ENCODE measurements at places on chromosomes 5 and 9.

GRCh38 chr5:2047341-2047927 lies 164.7 kb upstream of the IRX4 start:
- no peak for DNase-seq

GRCh38 chr5:74503-75109 lies 17.4 kb upstream of the PLEKHG4B start:
- DNase-seq, result no peak

DNA sequence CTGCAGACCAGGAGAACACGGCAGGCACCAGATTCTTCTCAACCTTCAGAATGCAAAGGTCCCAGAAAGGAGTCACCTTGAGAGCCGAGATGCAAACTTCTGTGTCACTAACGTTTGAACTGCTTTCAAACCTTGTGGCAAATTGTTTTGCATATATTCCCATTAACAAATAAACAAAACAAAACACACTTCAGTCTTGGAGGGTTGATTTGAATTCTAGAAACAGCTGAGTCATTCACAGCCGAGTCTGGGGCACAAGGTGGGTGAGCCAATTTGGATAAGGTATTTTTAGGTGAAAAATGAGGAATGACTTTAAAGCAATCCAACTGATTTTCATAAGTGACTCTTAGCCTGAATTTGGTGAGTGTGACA lies 38.8 kb upstream of the ANKRD33B start:
- no peak for DNase-seq

DNA sequence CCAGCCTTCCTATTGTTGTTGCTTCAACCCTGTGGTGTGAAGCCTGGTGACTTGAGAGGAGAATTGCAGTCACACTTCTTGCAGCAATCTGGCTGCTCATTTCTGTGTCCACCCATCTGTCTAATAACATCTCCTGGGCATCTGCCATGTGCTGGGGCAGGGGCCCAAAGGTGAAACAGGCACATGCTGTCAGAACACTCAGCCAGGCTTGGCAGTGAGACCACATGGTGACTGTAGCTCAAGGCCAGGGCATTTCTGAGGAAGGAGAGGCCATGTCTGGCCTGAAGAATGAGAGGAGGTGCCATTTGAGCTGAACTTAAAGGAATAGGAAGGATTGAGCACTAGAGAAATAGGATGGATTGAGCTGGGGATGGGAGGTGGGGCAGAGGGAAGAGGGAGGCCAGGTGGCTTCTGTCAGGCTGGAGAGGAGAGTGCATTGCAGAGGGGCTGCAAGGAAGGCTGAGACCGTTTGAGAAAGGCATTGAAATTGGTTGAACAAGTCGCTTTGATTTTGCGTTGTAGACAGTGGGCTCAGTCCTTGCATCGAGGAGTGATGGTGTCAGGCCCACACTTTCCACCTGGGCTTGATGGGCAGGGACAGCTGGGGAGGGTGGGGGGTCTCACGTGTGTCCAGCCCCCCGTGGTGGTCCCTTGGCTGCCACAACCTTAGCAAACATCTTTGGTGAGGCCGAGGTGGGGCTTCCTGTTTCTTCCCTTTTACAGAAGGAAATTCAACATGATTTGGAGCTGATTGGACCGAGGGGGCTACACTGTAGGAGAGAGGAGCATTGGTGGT lies 222.4 kb downstream of the CACNA1B start:
- DNase-seq, result no peak

DNA sequence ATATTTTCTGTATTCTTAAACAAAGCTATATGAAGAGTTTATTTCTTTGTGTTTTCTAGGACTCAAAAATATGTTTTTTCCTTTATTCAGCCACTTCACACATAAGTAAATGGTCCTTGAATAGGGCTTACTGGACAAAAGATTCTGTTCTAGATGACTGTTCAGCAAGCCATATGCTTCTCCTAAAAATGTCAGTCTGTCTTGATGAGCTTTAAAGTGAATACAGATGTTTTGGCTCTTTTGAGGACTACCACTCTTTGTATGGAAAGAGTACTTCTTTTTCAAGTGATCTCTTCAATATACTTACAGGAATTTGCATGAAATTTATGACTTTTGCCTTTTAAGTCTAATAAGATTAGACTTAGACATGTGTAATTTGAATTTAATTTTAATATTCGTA lies 8.4 kb downstream of the NDUFS4 start:
- peak; percentile 41 for DNase-seq

- DNase-seq, result no peak
Observed at GRCh38 chr9:130740218-130741023, 46.8 kb downstream of the EXOSC2 start.

DNA sequence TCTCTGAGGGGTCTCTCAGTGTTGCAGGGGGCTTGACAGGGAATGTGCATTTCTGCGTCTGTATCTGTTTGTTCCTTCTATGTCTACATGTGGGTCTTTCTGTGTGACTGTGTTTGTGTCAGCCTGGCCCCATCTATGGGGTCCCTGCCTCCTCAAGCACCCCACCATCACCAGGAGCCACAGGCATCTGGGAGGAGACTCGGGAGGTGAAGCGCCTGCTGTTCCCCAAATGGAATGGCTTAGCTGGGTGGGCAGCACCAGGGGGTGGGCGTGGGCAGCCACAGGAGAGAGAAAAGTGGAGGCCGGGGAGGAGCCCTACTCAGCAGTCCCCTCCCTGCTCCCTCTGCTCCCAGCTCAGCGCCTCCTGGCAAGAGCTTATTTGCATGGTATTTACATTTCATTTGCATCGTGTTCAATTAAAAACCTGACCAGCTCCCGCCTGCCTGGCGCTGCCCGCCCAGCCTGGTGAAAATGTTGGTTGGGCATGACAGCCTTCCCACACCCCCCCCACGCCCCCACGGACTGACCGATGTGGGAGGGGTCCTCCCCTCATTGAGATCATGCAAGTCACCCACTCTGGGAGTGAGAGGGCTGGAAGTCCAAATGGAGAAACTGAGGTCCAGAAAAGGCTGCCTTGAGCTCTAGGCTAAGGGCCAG lies 50.5 kb downstream of the CXXC5 start:
- peak; percentile 93 for DNase-seq

GRCh38 chr5:137894586-137894985 lies 5.3 kb downstream of the PKD2L2 start:
- DNase-seq, result no peak

- DNase-seq, result peak; percentile 41
Observed at GRCh38 chr5:91382530-91383026, 539 bp downstream of the ARRDC3 start.

GRCh38 chr5:152456815-152457443 lies 51.9 kb upstream of the NMUR2 start:
- DNase-seq, result no peak

DNA sequence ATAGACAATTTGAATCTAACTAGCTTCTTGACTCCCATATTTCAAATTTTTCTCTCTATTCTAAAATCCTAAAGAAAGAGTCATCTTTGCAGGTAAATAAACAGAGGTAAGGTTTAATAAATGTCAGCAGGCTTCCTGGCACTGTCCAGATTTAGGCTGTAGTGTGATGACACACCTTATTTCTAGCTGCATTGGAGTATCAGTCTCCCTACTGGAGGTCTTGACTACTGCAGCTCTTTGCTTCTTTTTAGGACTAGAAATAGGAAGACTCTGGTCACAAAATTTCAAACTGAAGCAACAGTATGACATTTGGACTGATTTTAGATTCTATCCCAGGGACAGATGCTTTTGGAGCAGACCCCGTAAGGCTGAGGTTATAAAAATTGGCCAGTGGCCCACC lies 40.7 kb upstream of the PPP3R2 start:
- no peak for DNase-seq

GRCh38 chr9:36008774-36009300 lies 27.9 kb upstream of the RECK start:
- peak; percentile 82 for DNase-seq

- peak; percentile 86 for DNase-seq
Observed at GRCh38 chr9:134458207-134459108, 132.2 kb downstream of the RXRA start.

DNA sequence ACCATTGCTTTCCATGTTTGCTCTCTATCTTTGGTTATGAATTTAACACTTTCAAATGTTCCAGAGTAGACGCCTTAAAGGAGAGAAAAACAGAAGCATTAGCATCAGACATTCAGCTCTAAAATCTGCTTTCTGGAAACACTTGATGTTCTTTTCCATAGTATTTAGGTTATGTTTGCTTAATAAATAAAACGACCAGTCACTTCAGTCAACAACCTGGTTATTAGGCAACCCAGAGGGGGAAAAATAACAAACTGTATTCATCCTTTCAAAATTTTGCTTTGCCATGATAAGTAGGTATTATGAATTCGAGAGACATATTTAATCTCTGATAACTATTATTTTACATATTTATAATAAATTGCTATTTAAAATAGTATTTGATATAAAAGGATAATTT lies 1044.7 kb downstream of the CDH9 start:
- no peak for DNase-seq

- DNase-seq, result no peak
Observed at GRCh38 chr5:5650242-5650641, 227.8 kb downstream of the ICE1 start.

GRCh38 chr9:85716031-85716877 lies 25.5 kb downstream of the AGTPBP1 start:
- no peak for DNase-seq

- DNase-seq, result no peak
Observed at GRCh38 chr9:27248702-27249101, 48.2 kb downstream of the EQTN start.

DNA sequence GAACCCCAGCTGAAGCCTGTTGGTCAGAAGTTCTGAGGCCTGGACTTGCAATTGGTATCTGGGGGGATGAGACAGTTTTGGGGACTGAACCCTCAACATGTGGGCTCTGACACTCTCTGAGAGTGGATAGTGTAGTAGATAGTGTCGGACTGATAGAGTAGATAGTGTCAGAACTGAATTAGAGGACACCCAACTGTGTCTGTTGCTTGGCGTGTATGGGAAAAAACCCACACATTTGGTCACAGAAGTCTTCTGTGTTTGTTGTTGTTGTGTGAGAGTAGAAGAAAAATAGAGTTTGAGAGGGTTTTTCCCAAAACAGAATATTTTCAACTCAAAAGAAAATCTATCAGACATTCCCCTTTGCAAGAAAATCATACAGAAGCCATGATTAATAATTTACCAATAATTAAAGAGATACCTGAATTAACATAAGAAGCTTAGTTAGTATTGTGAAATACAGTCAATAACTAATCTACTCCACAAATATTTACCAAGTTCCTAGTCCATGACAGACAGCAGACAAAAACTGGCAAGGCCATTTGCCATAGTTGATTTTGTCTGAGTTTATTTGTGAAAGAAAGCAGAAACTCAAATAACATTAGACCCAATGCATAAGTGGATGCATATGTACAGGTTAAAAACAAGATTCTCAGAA lies 170.9 kb downstream of the CTNND2 start:
- DNase-seq, result no peak

DNA sequence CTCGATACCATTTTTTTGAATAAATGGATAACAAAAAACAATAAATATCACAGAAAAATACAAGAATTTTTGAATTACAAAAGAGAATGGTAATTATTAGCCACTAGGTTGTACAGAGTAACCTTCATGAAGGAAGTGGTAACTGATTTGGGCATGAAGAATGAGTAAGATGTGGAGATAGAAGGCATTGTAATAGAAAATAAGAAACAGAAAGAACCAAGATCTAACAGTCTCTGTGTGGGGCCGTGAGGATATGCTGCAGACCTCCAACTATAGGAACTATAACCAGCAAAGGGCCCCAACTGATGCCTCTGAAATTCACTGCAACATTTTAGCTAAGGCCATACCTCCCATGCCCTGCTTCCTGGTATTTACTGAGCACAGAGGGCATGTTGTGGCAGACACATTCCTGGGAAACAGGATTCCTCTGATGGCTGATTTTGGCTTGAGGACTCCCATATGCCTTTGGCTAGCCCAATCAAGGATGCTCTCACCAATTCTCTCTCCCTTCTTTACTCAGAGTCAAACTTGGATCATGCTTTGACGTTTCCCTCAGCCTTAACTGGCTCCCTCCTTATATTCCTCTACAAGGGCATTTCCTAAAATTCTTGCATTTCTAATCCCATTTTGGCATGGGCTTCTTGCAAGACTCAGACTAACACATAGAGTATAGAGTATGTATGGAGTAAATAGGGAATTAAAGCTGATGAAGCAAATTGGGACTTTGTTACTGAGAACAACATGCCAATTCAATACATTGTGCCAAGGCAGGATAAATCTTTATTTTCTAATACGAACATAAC lies 208.9 kb downstream of the PDE4D start:
- DNase-seq, result no peak

DNA sequence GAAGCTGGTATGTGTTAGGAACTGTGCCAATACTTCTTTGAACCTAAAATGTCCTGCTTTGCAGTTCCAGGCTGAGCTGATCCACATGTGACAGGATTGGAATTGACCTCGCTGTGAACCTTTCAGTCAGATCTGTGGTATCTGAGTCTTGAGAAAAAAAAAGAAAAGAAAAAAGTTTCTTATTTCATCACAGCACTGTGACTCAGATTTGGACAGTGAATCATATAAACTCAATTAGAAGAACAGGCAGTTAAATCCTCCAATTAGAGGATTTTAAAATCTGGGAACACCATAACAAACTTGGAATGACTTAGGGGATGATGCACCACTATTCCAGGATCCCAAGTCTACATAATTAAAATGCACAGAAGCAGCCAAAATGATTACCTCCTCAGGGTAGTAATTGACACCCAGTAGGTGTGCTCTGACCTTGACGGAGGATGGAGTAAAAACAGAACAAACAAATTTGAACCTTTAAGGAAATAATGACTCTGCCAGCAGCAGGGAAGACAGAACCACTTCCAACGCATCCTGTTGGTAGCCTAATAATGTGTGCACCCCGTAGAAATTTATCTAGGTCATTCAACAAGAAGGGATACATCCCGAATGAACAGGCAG lies 57.8 kb upstream of the RAI14 start:
- DNase-seq, result peak; percentile 97

DNA sequence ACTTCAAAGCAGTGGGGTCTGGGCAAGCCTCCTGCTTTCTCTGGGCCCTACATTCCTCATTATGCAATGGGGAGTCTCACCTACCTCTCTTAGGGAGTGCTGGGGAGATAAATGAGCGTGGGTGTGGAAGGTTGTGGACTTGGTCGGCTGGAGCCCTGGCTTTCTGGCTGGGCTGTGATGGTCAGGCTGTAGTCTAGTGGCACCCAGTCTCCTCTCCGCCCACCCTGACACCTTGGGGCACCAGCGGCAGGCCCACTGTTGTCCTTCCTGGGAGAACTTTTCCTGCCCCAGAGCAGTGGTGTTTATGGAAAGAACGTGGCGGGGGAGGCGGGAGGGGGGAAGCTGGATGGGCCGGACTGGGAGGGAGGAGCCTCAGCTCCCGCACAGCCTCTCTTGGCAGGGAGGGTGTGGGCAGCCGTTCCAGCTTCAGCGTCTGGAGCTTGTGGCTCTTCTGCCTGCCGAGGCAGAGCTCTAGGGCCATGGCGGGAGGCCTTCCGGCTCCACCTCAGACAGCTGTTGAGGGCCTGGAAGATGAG lies 4.1 kb downstream of the PTGS1 start:
- peak; percentile 60 for DNase-seq

GRCh38 chr9:18190671-18191374 lies 283.1 kb upstream of the ADAMTSL1 start:
- no peak for DNase-seq

GRCh38 chr5:151239237-151239861 lies 13.6 kb upstream of the GM2A start:
- peak; percentile 56 for DNase-seq

GRCh38 chr5:141696431-141696830 lies 14.4 kb upstream of the ARAP3 start:
- DNase-seq, result no peak
